ENCODE measurements at places on chromosomes 5 and 9.

DNA sequence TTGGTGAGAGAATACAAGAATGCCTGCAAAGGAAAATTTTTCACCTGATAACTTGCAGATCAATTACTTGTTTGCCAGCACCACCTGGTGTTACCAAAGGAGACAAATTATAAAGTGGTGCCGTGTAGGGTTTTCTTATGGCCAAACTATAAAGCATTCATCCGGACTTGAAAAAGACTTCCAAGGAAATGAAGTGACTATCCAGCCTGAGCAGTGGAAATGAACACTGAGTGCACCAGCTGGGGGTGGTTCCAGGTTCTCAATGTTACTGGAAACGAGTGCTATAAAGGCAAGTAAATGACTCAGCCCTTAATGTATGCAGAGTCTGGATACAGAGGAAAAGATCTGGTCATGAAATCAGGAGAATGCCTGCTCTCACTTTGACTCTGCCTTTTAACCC is 113.1 kb downstream of the DNAH5 start:
- DNase-seq: no peak

DNA sequence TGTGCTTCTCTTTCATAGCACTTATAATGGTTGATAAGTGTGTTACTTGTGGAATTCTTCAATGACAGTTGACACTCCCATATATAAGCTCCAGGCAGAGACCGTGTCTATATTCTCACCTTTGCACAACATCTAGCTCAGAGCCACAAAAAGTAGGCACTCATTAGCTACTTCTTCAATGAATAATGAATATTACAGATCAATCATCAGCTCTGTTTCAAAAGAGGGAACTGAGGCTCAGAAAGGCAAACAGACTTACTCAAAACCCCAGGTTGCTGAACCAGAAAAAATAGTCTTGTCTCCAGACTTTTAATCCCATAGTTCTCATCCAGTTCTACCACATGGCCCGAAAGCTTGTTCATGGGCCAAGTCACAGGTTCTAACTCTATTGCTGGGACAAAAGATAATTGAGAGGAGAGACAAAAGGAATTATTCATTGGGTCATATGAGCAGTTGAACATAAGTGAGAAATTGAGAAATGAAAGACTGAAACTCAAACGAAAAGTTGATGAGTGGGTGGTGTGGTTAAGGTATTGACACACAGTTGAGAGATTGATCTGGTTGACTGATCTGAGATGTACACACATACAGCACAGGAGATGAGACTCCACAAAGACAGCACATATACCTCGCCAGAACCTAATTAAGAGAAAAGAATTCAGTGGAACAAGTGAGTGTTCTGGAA is 381.6 kb downstream of the EFNA5 start:
- no peak for DNase-seq

- no peak for DNase-seq
Observed at GRCh38 chr9:126363847-126364671, 37.4 kb downstream of the MVB12B start.

GRCh38 chr9:137530331-137530730 is 19.9 kb downstream of the PNPLA7 start:
- DNase-seq: no peak

GRCh38 chr9:114989600-114990410 is 59.4 kb upstream of the TNFSF8 start:
- no peak for DNase-seq

DNA sequence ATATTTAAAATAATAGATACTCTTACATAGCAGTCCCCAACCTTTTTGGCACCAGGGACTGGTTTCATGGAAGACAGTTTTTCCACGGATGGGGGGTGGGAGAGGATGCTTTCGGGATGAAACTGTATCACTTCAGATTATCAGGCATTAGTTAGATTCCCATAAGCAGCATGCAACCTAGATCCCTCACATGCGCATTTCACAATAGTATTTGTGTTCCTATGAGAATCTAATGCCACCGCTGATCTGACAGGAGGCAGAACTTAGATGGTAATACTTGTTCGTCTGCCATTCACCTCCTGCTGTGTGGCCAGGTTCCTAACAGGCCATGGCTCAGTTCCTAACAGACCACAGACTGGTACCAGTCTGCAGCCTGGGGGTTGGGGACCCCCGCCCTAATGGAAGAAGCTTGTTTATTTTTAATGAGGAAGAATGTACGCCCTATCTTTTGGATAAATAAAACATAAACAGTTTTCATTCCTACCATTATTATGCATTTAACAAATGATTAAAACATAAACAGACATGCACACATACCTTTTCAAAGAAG is 187.7 kb downstream of the ZSWIM6 start:
- no peak for DNase-seq

Measured in NCI-H187 (cell line).